ENCODE measurements at places on chromosomes 7 and 10. TPM values are rescaled to one million over a fixed set of nuclear protein-coding genes. Genes with fewer than 3 reads are reported as not detected.
A peak's percentile ranks its signal among the peaks of the same experiment; 100 is the strongest.

GRCh38 chr7:90931986-90932916 is 332.0 kb upstream of the FZD1 start:
- DNase-seq = no peak

GRCh38 chr7:5692845-5693278 is 88.6 kb downstream of the RNF216 start:
- DNase-seq = no peak

GRCh38 chr7:68147614-68148238 is 1151.1 kb downstream of the TYW1 start:
- no peak for DNase-seq

DNA sequence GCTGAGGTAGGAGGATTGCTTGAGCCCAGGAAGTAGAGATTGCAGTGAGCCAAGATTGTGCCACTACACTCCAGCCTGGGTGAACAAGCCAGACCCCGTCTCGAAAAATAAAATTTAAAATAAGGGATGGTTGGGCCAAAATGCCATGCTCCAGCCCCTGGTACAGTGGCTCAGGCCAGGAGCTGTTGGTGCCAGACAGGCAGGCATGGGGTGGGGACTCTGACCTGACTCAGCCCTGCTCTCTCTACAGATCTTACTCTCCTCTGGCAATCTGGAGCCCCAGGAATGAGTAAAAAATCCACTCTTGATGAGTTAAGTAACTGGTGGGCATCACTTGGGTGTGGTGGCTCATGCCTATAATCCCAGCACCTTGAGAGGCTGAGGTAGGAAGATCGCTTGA is 8.4 kb upstream of the TMEM120A start:
- DNase-seq = no peak

- no peak for DNase-seq
Measured at GRCh38 chr7:123131140-123131539, 68.6 kb downstream of the SLC13A1 start.

DNA sequence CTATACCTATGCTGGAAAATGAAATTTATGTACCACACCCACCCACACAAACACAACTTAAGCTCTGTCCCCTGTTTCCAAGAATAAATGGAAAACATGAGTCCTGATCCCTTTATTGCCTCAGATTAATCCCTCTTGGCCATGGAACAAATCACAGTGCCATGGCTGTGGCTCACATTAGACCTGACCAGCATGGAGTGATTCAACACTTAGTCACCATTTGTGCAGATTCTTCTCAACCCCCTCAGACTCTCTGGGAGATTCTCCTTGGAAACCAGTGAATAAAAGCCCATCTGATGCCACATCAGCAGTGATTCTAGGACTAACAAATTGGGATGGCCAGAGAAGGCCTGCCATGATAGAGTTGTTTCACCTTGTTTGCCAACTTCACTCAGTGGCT is 204.4 kb upstream of the TMEM72 start:
- no peak for DNase-seq

GRCh38 chr10:113326160-113327111 is 226.4 kb upstream of the HABP2 start:
- DNase-seq = peak; percentile 68

GRCh38 chr7:44622342-44623151 is 16.1 kb downstream of the OGDH start:
- DNase-seq = no peak

DNA sequence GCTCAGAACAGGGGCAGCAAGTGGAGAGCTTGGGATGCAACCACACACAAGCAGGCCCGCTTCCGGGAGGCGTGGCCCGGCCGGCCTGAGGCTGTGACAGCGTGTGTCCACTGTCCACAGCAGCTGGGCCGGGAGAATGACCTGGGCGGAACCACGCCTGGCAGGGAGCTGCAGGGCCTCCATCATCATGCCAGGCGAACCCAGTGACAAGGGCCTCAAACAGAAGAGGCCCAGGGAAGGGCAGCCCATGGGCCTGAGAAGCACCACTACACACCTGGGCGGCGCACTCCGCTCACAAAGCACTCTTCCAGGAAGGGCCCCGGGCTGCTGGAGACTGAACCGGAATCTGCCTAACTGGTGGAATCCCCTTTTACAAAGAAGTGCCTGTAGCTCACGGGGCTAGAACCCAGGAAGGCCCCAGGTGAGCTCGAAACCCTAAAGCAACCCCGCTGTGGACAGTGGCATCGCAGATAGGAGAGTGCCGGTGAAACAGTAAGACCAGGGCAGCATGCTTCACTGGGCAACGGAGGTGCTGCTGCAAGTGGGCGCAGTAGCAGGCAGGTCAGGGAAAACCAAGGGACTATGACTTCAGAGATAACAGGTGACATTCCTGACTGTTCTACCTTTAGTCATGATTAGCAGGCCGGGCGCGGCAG is 66.0 kb downstream of the MAD1L1 start:
- no peak for DNase-seq

DNA sequence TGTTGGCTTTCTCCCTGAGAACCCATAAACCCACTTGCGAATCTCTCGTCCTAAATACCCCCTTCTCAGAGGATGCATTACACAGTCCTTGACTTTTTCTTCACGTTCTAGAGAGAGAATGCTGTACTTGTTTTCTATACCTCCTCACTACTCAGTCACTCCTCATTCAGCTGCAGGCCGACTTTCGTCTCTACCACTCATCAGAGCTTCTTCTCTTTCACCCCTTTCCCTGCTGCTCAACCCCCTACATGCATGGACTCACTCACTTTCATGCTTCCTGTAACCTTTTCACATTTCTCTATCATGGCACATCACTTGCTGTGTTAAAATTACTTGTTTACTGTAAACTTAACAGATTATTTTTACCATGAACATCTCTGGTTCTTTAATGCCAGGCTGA is 19.8 kb downstream of the MDFIC start:
- DNase-seq = no peak

GRCh38 chr10:113882240-113882639 is 27.8 kb downstream of the NHLRC2 start:
- DNase-seq = no peak

DNA sequence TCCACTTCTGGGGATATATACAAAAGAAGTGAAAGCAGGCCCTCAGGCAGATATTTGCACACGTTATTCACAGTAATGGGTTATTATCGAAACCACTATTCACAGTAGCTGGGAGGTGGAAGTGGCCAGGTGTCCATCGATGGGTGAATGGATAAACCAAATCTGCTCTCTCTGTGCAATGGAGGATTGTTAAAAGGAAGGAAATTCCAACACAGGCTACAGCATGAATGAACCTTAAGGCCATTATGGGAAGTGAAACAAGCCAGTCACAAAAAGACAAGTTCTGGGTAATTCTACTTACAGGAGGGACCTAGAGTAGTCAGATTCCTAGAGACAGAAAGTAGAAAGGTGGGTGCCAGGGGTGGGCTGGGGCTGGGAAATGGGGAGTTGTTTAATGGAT is 48.5 kb upstream of the BHLHA15 start:
- DNase-seq = no peak

GRCh38 chr10:131588704-131589220 is 277.2 kb upstream of the TCERG1L start:
- DNase-seq = no peak

DNA sequence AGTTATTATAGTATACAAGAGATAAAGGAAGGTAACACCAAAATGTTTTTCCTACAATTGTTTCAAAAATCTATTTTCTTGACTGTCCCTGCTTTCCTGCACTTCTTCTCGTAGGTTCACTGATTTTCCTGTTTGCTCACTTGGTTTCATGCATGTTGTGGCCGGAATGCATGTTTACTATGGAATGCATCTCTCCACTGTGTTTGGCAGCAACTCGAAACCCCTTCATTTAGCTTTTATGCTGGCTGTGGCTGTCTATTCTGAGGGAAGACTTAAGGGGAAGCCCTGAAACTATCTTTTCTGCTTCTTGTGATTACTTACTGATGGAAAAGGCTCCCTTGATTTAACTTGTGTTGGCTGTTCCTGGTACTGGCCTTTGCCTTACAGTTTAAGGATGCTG is 120.3 kb downstream of the NRG3 start:
- no peak for DNase-seq

DNA sequence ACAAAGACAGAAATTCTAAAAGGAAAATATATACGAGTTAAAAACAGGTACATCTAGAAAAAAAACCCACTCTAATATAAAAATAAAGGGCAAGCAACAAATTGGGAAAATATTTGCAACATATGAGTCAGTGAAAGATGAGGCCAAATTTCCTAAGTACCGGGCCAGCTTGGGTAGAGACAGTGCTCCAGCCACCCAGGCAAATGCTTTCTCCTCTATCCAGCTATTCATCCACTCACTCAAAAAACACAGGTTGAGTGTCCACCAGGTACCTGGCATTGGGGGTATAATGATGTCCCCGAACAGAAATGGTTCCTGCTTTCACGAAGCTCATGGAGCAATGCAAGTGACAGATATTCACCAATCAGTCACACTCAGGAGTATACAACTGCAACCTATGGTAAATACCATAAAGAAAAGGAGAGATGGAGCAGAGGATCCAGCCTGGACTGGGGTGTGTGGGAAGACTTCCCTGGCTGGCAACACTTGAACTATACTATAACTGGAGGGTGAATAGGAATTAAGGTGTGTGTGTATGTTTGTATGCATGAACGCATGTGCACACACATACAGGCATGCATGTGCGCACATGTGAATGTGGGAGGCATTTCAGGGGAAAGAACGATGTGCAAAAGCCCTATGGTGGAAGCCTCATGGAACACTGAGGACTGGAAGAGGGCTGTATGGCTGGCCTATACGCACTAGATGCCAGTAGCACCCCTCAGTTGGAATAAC is 2.3 kb downstream of the ARHGAP22 start:
- DNase-seq = no peak

- no peak for DNase-seq
Measured at GRCh38 chr7:94855589-94855988, 51.8 kb upstream of the PPP1R9A start.

GRCh38 chr7:112052993-112053736 is 153.0 kb downstream of the DOCK4 start:
- no peak for DNase-seq

DNA sequence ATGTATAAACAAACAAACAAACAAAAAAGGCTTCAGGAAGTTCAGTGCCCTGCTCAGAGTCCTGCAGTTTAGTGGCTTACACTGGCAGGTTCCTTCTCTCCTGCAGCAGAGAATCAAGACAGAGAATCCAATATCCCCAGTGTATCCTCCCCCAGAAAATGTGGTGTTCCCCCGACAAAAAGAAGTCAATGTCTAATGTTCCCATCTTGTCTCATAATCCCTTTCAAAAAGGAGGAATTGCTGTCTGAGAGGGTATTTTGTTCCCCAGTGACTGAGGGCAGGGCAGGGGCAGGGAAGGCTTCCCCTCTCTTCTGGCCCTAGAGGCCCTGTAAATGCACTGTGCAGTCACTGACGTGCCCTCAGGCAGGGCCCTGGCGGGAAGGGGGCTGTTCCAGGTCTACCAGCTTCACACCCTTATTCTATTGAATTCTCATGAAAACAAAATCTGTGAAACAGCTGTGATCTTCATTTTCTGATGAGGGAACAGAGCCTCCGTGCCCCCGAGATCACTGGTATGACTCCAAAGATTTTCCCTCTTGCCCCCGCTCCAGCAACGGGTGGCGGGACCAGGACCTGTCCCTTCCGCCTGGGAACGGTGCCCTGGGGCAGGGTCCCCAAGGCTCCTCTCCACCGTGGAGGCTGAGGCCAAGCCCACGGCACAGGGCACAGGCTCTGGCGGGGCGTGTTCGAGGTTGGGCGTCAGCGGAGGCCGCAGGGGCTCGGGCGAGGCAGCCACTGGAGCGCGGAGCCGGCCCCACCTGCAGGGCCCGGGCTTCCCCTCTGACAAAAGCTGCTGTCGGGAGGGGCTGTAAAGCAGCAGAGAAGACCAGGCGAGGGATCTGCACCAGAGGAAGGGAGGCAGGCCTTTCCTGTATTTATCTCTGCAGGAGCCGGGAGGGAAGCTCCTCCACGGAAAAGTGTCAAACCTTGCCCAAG is 13.4 kb upstream of the WDFY4 start:
- no peak for DNase-seq

GRCh38 chr10:57925045-57925444 is 342.6 kb downstream of the IPMK start:
- DNase-seq = no peak

- DNase-seq = no peak
Measured at GRCh38 chr10:58817201-58817846, 304.7 kb downstream of the BICC1 start.

DNA sequence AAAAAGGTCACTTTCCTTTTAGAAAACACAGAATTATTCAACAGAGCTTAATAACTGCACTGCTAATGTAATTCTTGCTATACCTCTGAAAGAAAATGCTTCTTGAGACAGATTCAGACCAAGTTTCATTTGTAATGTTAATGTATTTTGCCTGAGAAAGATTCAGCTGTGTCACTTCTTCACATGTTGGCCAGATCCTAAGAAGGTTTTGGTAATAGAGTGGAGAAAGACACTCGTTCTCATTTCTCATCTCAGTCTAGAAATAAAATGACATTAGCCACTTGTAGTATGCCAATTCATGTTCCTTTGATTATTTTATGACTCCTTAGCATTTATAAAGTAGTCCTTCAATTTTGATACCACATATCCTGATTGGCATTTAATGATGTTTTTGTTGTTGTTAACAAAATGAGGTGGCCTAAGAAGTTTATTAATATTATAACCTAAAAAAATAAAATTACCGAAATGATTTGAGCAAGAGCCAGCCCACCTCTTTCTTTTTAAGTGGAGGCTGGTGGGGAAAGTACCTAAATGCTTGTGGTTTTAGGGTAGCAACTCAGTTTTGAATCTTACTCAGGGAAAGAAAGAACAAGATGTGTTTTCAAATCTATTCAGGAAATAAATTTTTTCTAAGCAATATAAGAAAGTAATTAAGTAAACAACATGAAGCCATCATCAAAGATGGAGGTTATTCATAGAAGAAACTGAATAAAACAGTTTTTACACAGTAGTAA is 16.4 kb upstream of the ELAPOR2 start:
- no peak for DNase-seq

DNA sequence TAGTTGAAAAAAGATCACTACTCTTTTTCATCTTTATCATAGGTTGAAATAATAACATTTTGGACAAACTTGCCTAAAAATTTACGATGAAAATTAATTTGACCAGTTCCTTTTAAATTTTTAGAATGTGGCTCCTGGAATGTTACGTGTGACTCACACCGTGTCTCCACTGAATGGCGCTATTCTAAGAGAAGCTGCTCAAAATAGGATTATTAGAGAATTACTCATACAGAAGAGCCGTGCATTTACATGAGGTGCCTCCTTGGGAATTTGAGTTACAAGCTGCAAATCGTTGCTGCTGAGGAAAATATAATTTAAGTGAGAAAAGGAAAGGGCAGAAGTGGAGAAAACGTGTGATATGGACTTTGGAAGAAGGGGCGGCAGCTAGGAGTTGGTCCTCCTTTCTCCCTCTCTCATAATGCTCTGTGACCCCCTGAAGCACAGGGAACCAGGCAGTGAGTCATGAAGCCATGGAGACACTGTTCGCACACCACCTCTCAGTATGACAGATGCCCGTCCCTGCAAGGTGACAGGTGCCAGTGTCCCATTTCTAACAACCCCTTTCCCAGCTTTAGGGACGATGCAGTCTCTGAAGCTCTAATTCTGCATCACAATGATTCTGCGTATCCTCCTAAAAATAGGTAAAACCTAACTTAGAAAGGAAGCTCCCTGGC is 323.2 kb upstream of the COBL start:
- no peak for DNase-seq

Gene CYP2C8
- total RNA-seq = 0.38 TPM

Gene RPEL1
- not detected for total RNA-seq

Gene MGAM2
- total RNA-seq = not detected

Gene PKD2L1
- total RNA-seq = not detected

Gene RBP3
- not detected for total RNA-seq

Gene ZNF775
- 2.8 TPM for total RNA-seq

Gene WDR86
- total RNA-seq = 0.29 TPM

Gene LRRC17
- 1.0 TPM for total RNA-seq

All from psoas muscle (tissue), 8 donors.